ENCODE measurements at places on chromosomes 5 and 9.

DNA sequence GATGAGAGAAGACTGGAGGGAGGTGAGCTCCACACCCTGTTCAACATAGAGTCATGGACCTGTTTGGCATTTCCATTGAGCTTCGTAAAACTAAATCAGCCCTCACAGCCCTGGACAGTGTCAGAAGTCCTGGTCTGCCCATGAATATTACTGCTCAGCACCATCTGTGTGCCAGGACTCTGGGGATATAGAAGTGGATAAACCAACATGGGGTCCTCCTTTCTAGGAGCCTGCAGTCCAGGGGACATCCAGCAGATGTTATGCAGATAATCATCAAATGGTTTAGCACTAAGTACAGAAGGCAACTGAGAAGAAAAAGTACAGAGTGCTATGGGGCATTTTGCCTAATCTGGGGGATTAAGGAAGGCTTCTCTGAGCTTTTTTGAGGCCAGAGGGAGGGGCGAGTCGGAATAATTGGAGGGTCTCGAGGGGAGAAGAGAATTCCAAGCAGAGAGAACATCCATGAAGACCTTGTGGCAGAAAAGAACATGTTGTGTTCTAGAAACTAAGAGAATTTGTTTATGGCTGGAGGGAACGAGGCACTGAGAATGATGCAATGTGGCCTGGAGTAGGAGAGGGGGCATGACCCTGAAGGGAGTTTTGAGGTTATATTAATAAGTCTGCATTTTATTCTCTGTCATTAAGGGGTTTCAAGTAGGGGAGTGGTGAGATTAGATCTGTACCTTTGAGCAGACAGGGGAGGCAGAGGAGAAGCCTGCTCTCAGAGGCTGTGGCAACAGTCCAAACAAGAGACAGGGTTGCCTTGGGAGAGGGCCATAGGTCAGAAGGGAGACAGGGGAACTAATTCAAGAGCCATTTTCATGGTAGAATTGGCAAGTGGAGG lies 63.5 kb upstream of the SLC2A8 start:
- H3K27ac ChIP-seq, result no peak overlapping the region
- H3K4me1 ChIP-seq, result no peaks in the 10 kb centered on the region
- no peaks in the 10 kb centered on the region for H3K27me3 ChIP-seq
- no peak for DNase-seq
- H3K36me3 ChIP-seq, result peaks cover 1% of the 10 kb centered on the region

GRCh38 chr5:134545070-134545868 lies 19.8 kb downstream of the JADE2 start:
- H3K27me3 ChIP-seq, result no peaks in the 10 kb centered on the region
- peaks cover 19% of the 10 kb centered on the region for H3K36me3 ChIP-seq
- no peak for DNase-seq
- peak overlapping the region; percentile 99 for H3K27ac ChIP-seq

GRCh38 chr5:65721720-65722574 lies at the start of the genes NLN and SGTB:
Gene NLN (plus strand): TSS chr5:65722205. CDS start chr5:65722374, 169 bp downstream.
Gene SGTB (minus strand): TSS chr5:65722109. CDS start chr5:65720807, 1,302 bp downstream.
- H3K27me3 ChIP-seq, result no peaks in the 10 kb centered on the region
- no peaks in the 10 kb centered on the region for H3K36me3 ChIP-seq
- peak; percentile 81 for DNase-seq
- peaks cover 9% of the 10 kb centered on the region for H3K4me1 ChIP-seq

- peak overlapping the region; percentile 84 for H3K27ac ChIP-seq
- no peak for DNase-seq
- peaks cover 20% of the 10 kb centered on the region for H3K36me3 ChIP-seq
- H3K27me3 ChIP-seq, result no peaks in the 10 kb centered on the region
- no peak overlapping the region for H3K4me3 ChIP-seq
These were observed 53.8 kb upstream of the SARDH start for GRCh38 chr9:133791735-133792649.

DNA sequence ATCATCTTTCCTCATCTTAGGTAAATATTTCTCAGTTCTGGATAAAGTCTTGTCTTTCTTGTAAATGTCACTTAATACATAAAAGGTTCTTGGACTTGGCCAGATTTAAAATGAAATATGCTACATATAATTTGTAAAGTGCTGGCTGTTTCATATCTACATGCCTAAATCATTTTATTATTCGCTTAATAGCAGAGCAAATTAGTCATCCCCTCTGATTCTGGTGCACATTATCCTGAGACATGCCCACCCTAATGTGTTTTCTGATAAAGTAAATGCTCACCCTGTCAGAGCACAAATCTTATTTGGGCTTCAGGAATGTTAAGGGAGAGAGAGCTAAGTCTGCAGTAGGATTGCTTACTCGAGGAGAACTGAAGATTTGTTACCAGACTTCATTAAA lies 166.5 kb upstream of the IZUMO3 start:
- H3K4me1 ChIP-seq, result no peaks in the 10 kb centered on the region
- no peak overlapping the region for H3K4me3 ChIP-seq

DNA sequence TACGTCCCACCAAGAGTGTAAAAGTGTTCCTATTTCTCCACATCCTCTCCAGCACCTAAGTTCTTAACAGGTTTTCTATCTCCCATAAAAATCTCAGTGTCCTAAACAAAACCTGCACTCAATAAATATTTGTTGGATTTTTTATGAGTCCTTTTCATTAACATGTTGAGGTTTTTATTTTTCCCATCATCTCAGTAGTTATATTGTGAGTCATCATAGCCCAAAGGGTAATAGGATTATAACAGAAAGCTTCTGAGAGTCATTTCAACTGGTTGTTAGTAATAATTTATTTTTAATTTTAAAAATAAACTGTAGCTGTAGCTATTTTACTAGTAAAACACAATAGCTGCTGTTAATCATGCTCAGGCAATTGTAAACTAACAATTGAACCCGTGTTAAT lies 331.6 kb upstream of the SLC30A5 start:
- DNase-seq, result no peak
- no peaks in the 10 kb centered on the region for H3K36me3 ChIP-seq
- H3K27me3 ChIP-seq, result peaks cover 1% of the 10 kb centered on the region
- H3K4me1 ChIP-seq, result no peaks in the 10 kb centered on the region

DNA sequence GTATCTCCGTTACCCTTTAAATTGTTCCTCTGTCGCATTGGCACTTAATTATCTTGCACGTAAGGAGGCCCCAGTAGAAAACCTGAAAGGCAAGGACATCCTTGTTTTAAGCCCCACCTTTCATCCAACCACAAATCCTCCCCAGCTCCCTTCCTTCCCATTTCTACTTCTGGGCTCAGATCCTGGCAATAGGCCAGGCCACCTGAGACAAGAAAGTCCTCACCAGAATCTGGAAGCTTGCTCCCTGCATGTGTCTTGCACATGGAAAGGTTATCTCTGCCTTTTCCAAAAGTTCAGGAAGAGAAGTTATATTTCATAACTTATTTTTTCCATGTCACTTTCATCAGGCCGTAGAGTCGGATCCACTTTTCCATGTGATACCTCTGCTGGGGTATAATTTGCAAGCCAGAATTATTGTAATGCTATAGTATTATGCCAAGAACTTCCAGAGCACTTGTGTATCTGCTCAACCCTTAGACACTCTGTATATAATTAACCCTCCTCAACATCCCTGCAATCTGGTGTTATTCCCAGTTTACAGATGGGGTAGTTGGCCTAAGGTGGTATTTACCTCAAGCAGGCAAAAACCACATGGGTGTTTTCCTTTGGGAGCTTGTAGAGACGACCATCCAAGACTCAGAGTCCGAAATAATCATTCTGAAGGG lies 2.6 kb upstream of the SHB start:
- H3K36me3 ChIP-seq, result no peaks in the 10 kb centered on the region
- no peak overlapping the region for H3K27ac ChIP-seq
- peaks cover 13% of the 10 kb centered on the region for H3K4me1 ChIP-seq
- DNase-seq, result no peak
- peaks cover 7% of the 10 kb centered on the region for H3K27me3 ChIP-seq
- H3K4me3 ChIP-seq, result no peak overlapping the region
